ENCODE measurements at places on chromosomes 1 and 21.

GRCh38 chr1:6083801-6084446, 38.2 kb downstream of the KCNAB2 start:
- peak; percentile 17 for DNase-seq

DNA sequence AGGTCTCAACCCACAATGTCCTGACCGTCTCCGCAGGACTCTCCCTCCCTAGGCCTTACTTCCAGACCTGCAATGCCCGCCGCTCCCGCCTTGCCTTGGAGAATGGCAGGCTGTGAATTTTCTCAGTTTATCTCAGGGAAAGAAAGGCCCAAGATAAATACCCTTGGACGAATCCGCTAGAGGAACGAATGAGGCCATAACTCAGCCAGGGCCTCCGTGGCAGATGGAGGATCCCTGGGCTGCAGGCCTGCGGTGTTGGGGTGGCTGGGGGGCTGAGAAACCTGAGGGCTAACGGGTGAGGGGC, 29.9 kb upstream of the DISP3 start:
- no peak for DNase-seq

DNA sequence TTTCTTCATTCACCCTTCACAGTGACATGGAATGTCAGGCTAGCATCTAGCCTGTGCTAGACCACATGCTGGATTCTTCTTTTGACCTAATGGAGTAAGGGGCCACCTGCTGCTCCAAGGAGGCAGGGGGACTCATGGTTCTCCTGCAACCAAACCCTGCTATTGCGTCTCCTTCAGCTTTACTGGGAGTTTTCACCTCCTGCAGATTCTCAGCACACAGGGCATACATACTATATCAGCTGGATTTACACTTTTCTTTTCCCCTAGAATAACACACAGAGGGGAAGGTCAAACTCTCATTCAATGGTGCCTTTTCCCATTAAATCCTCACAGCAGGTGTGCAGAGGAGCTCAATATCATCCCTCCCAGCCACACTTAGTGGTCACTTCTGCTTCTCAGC, 16.6 kb upstream of the AK5 start:
- DNase-seq, result no peak

DNA sequence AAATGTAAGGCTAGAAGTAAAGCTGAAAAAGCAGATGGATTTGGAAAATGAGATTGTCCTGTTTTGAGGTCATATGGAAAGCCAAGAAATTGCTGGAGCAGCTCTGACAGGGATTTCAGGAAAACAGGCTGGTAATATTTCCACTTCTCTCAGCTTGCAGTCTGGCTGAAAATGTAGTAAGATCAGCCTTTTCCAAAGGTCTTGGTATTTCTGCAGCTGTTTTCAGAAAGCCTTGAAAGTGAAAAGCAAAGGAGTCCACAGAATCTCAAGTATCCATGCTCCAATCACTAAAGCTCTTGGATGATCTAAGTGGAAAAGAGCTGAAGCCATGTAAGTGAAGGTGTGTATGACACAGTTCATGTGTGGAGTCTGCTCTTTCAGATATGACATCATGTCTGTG, 41.6 kb upstream of the APOBEC4 start:
- no peak for DNase-seq

DNA sequence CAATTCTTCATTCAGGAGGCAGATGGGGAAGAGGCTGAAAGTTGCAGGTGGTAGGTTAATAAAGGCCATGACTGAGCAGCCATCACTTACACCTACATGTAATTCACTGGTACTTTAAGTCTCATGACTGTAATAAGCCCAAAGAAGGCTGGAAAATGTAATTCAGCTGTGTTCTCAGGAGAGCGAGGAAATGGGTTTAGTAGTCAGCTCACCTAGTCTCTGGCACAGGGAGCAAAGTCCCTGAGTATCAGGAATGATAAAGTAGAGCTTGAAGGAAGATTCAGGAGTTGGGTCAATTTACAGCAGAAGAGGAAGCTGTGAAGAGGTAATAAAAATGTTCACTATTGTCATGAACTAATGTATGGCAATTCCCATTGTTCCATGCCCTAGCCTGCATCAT, 393.4 kb upstream of the KAZN start:
- DNase-seq, result no peak

GRCh38 chr1:66275601-66276023, 258.3 kb upstream of the SGIP1 start:
- DNase-seq, result no peak

DNA sequence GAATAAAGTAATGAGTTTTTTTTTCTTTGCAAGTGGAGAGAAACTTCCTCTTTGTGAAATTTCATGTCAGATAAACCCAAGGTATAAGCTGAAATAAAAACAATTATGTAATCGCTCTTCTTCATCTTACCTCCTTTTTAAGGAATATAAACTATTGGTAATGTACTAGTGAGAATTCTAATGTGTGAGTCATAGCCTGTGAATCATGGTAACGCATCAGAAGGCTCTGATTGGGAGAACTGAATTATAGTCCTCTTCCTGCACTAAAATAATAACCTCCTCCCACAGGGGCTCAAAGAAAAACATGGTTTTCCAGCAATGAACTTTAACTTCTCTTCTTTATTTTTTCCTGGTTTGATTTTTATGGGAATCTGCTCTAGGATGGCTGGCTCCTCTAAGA, 57.1 kb upstream of the COX20 start:
- peak; percentile 80 for DNase-seq

- no peak for DNase-seq
These were observed 1.4 kb downstream of the IL6R start for GRCh38 chr1:154406572-154406879.

DNA sequence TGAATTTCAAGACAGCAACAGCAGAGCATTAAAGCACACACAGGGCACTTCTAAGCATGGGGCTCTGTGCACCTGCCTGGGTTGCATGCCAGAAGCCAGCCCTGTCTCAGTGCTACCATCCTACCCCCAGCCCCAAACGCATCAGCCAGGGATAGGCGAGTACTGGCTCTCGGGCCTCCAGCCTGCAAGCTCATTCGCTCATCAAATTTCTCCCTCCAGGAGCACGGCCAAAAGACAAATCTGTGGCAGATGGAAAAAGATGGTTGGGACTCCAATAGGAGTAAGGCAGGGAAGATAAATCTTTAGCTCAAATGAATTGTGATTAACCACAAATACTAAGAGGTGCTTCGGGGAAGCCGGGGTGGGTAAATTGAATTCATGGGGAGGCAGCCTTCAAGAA, 189.6 kb downstream of the KAZN start:
- DNase-seq, result no peak
